Inflammatory macrophage (primary cell): ENCODE measurements at places on chromosomes 4 and X.

DNA sequence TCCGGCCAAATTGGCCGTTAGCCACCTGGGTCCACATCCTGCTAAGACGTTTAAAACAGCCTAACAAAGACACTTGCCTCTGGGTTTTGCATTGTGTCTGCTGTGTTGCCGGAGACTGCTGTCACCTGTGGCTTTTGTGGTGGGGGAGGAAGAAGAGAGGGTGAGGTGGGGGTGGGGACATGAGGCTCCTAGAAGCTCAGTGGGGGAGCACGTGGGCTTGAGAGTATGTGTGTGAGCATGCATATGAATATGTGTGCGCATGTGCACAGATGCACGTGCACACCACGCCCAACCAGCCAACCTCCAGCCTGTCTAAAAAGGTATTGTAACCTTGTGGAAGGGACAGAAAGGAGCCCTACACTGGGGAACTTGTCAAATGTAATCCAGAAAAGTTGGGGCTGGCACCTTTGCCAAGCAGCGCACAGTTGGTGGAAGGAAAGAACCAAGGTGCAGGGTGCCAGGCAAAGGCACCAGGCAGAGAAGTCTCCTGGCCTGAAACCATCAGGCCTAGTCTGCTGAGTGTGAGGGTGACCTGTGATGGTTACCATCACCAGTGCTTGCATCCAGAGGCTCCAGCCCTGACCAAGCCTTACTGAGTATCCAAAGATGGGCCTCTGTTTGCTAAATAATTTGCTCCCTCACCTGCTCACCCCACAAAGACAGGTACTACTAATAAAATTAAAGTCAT is 10.1 kb upstream of the SASH3 start:
- no peak for DNase-seq

DNA sequence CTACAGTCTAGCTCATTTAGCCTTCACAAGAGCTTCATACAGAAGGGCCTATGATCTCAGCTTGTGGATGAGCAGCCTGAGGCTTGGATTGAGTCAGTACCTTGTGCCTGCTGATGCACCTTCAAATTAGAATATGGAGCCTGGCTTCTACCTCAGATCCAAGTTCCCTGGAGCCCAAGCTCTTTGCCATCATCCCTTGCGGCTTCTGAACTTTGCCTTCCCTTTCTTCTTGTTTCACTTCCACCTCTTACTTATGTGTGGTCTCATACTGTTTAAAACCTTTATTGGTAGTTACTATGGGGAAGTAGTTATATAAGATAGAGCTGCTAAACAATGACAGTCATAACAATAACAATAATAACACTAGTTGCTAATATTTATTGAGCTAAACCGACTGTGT is 84.3 kb upstream of the AFF2 start:
- DNase-seq: peak; percentile 52

GRCh38 chr4:154492288-154492687 is 689 bp upstream of the DCHS2 start:
- no peak for DNase-seq

DNA sequence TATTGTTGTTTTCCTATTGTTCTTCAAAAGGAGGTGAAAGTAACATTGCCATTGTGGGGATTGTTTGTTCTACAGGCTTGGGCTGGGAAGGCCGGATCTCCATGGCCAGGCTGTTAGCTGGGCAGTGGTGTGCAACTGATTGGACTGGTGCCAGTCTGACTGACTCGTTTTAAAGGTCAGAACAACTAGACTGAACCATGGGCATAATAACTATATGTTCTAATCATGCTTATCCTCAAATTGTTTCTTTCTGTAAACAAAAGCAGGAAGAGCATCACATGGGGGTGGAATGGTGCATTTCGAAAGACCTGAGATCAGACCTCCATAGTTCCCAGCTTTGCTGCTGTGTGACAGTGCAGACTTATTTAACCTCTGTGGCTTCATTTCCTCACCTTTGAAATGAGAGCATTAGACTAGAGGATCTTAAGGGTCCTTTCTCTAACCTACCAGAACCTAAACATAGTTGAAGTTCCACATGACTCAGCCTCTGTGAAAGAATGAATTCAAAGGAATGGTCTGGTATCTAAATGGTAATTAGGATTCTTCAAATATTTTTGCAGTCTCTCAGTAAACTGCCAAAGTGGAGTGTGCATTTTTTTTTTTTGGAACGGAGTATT is 66.7 kb upstream of the PGRMC2 start:
- DNase-seq: peak; percentile 57

- DNase-seq: peak; percentile 54
Observed at GRCh38 chr4:74658116-74658515, 136.2 kb downstream of the BTC start.

DNA sequence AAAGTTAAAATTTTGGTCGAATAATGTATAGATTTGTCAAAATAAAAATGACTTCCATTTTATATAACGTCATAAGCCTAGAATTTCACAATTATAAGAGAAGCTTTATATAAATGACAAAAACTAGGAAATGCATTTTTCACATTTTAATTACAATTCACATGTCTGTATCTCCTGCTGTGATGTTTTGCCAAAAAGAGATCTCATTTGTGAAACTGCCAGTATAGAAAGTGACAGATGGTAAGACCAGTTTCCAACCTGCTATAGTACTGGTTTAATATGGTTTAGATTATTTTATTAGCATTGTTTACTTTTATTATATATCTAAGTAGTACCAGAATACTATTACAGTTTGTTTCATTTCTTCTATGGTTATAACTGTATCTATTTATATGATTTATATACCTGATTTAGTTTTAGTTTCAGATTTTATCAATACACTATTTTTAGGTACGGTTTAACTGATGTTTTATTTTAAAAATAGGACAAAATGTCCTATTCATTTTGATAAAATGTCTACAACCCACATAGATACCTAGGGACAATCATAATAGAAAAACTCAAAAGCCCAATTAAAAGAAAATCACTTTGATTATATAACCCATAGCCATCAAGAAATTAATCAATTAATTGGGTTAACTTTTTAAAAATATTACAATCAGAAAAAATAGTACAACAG is 5.4 kb upstream of the CCSER1 start:
- DNase-seq: no peak

DNA sequence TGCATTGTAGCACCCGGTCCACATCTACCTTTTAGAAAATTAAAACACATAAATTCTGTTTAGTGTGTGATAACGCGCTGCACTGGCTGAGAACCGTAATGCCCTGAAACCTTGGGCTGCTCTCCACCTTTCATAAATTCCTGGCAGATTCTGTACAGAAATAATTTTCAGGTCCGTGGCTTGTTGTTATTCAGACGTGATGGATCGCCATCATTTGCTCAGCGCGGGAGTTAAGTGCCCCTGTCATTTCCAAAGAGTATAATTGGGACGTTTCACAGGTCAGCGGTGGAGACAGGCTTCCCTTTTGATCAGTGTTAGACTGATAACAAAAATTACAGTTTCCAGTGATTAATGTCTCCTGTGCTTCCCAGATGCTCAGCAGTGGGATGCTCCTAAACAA is 16.5 kb downstream of the UVSSA start:
- DNase-seq: no peak

GRCh38 chr4:103895876-103896465 is 176.2 kb upstream of the TACR3 start:
- DNase-seq: no peak

DNA sequence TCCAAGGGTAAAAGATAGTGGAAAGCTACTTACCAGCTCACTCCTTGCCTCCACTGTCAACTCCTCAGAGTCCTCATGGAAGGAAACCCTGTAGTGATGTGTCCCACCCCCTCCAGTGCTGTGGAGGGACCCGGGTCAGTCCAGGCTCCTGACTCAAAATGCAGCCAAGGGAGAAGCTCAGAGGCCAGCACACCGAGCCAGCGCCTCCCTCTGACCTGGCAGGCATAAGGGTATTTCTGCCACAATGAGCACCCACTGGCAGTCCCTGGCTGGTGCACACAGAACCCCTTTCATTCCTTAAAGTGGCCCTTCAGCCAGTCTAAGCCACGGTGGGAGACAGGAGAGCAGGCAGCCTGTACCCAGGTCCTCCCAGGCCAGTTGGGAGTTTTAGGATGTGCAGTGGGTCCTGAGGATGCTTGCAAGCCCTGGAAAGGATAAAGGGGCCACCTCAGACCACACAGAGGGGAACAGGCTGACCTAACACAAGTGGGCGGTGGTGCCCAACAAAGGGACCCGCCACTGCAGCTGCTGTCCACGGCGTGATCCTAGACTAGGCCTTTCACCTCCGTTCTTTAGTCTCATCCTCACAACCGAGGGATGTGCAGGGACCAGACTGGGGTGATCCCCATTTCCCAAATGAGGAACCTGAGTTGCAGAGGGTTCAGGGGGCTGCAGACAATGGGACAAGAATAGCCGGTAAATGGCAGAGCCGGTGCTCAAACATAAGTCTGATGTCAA is 5.7 kb downstream of the JAKMIP1 start:
- DNase-seq: no peak

- DNase-seq: no peak
Observed at GRCh38 chr4:110904435-110905065, 281.7 kb upstream of the PITX2 start.

DNA sequence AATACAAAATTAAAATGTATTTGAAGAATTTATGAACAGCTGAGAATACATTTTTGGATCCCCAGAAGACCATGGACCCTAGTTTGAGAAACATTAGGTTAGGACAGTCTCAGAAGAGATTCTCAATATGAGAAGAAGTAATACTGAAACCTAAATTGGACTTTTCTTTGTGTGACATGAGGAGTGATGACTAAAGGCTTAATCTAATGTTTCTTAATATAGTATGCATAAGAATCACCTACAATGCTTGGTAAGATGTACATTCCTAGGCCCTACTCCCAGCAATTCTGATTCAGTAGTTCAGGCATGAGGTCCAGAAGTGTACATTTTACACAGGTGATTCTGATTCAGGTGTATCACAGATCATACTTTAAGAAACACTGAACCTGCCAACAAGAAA is 31.6 kb upstream of the HUWE1 start:
- no peak for DNase-seq

GRCh38 chr4:61427099-61427817 is 227.1 kb downstream of the ADGRL3 start:
- no peak for DNase-seq

- peak; percentile 78 for DNase-seq
Observed at GRCh38 chr4:173025131-173025530, 143.5 kb upstream of the GALNT7 start.

DNA sequence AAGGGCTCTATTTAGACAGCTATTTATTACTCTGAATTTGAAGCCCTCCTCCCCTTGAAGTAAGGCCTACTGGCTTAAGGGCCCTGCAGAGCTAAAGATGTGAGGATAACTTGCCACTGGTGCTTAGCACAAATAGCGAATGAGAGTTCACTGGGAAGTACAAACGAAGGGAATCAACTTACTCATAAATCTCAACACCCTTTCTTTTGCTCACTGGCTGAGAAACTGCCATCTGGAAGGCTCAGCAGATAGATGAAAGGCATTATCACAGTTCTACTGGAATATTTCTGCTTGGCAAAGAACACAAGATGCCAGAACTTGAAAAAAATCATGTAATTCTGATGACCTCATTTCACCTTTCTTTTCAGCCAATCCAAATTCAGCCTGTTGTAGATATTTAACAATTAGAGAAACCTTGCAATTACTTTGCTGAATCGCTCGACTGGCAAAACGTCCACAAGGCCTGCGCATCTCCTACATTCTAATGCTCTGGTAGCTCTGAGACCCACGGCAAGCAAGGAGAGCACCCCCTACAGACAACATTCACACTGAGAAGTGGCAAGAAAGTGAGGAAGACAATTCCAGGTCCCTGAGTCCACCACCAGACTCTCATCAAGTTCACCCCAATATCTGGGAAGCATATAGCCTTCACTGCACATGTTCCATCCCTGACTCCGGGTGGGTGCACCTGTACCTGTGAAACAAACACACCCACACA is 27.5 kb downstream of the TSPAN5 start:
- no peak for DNase-seq

DNA sequence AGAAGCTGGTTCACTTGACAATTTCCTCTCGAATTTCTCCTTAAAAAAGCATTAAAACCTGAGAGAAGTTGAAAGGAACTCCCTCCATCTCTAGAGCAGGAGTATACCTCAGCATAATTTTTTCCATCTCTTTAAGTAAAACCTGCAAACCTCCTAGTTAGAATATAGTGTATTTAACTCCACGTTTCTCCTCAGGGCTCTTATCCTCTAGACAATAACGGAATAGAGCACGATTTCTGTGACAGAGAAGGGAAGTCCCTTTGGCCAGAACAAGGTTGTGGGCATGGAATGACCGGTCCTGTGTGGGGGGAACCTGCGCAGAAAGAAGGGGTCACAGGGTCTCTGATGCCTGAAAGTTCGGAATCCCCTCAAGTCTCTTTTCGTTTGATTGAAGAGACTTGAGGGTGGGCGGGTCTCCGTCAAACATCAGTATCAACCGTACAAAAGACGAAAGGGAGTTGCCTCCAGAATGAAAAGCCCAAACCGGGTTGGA is 697 bp downstream of the ZNF280C start:
- DNase-seq: no peak

- DNase-seq: peak; percentile 71
Observed at GRCh38 chrX:150693725-150694574, 754 bp downstream of the MTMR1 start.
